ENCODE measurements at places on chromosomes 5 and 9. TPM values are rescaled to one million over a fixed set of nuclear protein-coding genes. Genes with fewer than 3 reads are reported as not detected.

NEURL1B gene
- total RNA-seq: 0.65 TPM

EDIL3 gene
- 120 TPM for total RNA-seq

AK1 gene
- total RNA-seq: 62.8 TPM

CD72 gene
- total RNA-seq: 0.73 TPM

HAVCR1 gene
- not detected for total RNA-seq

SPATA31D4 gene
- not detected for total RNA-seq

SKIC3 gene
- 169 TPM for total RNA-seq

PCDHGC4 gene
- total RNA-seq: 6.3 TPM

PKD2L2 gene
- total RNA-seq: not detected

KIF12 gene
- under 0.01 TPM for total RNA-seq

NEUROG1 gene
- total RNA-seq: not detected

OSMR gene
- 103 TPM for total RNA-seq

ZFAND5 gene
- 183 TPM for total RNA-seq

NKD2 gene
- not detected for total RNA-seq

EXD3 gene
- 13.5 TPM for total RNA-seq

RASGEF1C gene
- total RNA-seq: not detected

RETREG1 gene
- total RNA-seq: 29.4 TPM

C9 gene
- 0.24 TPM for total RNA-seq

SLC25A46 gene
- 108 TPM for total RNA-seq

ZDHHC21 gene
- 15.6 TPM for total RNA-seq

RXRA gene
- total RNA-seq: 38.9 TPM

CHSY3 gene
- 14.9 TPM for total RNA-seq

PCDHGC5 gene
- 4.7 TPM for total RNA-seq

ADAMTS13 gene
- 1.8 TPM for total RNA-seq

KIF2A gene
- total RNA-seq: 46.4 TPM

LMX1B gene
- total RNA-seq: under 0.01 TPM

LARP1 gene
- total RNA-seq: 140 TPM

MRPL41 gene
- 16.9 TPM for total RNA-seq

PPWD1 gene
- 30.5 TPM for total RNA-seq

MOB3B gene
- 0.32 TPM for total RNA-seq

SH3TC2 gene
- total RNA-seq: 1.5 TPM

LHX6 gene
- total RNA-seq: not detected

GCNT4 gene
- total RNA-seq: 24.8 TPM

GDNF gene
- 9.5 TPM for total RNA-seq

FREM1 gene
- total RNA-seq: 0.97 TPM

STPG3 gene
- not detected for total RNA-seq

HAVCR2 gene
- total RNA-seq: 0.16 TPM
